ENCODE measurements at places on chromosomes 2 and 18.

- DNase-seq, result no peak
These were observed 35.6 kb downstream of the CYB5A start for GRCh38 chr18:74256190-74256589.

GRCh38 chr18:59763541-59764136 lies 66.4 kb upstream of the CCBE1 start:
- DNase-seq, result no peak

GRCh38 chr2:215068399-215068798 lies 70.0 kb downstream of the ABCA12 start:
- no peak for DNase-seq

DNA sequence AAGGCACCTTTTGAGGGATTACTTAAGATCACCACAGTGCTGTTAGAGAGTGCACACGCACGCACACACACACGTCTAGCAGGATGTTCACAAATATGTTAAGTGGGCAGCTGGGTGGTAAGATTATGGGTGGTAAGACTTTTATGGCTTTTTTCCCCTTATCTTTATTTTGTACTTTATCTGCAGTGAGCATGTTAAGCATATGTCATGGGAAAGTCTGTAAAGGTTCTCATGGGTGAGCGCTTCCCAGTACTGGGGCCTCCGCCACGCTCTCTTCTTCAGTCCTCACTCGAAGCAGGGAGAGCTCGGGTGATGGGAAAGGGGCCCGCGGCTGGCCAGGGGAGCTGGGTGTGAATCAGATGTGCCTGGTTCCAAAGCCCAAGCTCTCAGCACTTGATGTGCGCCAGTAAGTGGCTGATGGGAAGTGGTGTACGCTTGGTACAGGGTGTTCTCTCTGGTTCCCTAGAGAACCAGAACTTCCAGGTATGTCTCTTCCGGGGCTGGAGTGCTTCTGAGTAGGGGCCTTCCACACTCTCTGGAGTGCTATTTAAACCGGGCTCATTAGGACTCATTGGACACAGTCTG lies 83.9 kb upstream of the YWHAQ start:
- no peak for DNase-seq

DNA sequence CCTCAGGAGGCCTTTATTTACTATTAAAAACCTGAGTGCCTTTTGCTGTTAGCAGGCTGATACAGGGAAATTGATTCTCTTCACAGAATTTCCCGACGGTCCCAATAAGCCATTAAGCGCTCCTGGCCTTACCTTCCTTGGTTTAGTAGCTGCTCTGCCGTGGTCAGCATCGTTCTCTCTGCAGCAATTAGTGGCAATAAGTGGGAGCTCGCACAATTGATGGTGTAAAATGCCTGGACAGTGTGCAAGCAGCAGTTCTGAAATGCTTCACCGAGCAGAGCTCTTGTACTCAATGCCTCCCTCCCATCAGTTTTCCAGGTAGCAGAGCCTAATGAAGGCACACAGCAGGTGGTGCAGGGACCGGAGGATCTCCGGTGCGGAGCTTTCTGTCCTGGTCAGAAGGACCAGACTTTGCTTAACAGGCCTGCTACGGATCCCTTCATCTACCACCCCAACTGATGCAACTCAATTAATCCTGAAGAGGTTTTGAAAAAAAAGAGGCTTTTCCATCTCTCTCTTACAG lies 1.1 kb upstream of the LINC00305 start:
- DNase-seq, result no peak

DNA sequence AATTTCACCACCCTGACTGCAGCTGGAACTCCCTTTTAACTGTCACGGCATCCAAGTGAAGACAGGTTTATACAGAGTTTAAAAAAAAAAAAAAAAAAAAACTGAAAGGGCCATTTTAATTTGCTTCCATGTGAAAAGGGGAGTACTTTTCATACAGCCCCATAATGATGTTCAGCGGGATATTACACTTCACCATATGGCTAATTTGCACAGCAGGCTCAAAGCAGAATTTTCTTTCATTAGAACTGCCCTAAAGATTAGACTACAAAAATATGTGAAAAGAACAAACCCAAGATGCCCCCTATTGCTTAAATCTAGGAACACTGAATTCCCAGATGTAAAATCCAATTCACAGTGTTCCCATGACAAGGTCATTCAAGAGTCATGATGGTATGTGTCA lies 301.8 kb downstream of the EXOC6B start:
- DNase-seq, result no peak

- no peak for DNase-seq
These were observed 209.1 kb downstream of the HRH4 start for GRCh38 chr18:24669502-24669901.

DNA sequence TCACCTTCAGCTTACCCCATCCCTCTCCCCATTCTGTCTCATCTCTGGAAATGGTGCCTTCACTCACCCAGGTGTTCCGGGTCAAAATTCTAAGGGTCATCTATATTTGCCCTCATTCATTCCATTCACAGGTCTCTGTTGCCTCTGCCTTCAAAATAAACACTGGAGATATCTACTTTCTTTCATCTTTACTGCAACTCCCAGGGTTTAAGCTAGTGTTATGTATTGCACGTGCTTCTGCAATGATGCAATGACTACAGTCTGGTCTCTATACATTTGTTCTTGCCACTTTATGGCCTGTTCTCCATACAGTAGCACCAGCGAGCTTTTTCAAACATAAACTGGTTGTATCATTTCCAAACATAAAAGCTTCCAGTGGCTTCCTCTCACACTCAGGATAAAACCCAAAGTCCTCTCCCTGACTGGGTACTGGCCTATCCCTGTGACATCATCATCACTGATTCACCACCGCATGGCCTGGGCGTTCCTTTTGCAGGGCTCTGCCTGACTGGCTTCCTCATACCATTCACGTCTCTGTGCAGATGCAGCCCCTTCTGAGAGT lies 14.3 kb downstream of the DSG2 start:
- no peak for DNase-seq

DNA sequence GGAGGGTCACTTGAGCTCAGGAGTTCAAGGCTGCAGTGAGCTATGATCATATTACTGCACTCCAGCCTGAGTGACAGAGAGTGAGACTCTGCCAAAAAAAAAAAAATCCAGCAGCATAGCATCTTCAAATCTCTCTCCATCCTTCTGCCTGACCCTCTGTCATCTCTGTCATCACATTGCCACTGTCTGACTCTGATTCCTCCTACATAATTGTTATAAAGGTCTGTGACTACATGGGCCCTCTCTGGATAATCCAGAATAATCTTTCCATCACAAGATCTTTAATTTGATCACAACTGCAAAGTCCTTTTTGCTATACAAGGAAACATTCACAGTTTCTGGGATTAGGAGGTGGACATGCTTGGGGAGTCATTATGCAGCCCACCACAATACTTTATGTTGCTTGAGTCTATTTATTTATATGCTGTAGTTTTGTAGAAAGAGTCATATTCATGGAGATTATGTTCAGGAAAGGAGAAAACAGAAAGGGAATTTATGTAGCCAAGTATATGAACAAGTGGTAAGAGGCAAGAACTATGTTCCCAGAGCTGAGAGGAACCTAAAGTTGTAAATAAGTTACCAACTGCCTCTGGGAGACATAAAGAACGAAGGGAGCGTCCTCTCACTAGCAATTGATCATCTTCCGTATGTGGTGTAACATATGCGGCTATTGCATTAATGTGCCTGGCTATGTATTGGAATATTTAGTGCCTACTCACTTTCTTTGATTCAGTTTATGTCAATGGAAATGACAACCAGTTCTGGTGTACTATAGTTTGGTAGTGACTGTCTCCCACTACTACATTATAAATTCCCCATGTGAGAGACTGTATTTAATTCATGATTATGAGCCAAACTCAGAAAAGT lies 21.5 kb downstream of the RND3 start:
- no peak for DNase-seq

GRCh38 chr2:40448476-40449079 lies 3.3 kb downstream of the SLC8A1 start:
- peak; percentile 26 for DNase-seq

DNA sequence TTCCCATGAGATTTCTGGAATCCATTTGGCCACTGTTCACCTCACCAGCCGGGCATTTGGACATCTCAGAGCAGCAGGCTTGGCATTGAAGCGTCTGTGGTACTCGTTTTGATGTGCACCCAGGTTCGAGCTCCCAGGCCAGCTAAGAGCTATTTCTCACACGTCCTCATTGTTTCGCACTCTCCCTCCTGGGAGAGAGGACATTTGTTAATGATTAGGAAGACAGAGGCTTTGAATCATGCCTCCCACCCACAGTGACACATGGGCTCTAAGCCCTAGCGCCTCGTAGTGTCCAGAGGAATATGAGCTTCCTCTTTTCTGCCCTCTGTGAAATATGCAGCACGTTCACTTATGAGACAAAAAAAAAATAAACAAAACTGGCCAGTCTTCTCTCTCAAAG lies 361.8 kb downstream of the RND3 start:
- DNase-seq, result peak; percentile 3

DNA sequence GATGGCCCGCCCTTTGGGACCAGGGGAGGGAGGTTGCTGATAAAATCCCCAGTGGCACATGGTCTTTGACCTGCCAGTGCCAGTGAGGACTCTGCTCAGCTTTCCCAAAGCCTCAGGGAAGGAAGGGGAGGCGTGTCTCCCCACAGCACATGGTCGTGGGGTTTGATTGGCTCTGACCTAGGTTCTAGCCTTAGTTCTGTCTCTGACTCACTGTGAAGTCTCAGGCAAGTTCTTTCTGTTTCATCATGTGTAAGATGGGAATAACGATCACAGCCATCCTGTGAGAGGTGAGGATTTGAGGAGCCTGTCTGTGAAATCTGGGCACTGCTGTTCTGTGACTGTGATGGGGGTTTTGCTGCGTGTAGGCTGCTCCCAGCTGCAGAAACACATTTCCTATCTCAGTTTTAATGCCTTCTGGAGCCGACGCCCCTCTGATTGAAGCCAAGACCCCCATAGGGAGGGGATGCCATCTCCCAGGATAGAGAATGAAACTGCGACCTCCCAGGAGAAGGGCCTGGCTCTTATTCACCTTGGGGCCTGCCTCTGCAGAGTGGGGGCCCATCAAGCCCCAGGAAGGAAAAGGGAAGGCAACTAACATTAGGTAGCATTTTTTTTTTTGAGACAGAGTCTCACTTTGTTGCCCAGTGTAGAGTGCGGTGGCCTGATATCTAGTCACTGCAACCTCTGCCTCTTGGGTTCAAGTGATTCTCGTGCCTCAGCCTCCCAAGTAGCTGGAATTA lies 84.0 kb downstream of the DDX1 start:
- DNase-seq, result no peak

- DNase-seq, result no peak
These were observed 104.9 kb downstream of the TTN start for GRCh38 chr2:178702361-178702760.

GRCh38 chr2:197239434-197239833 lies 71.1 kb downstream of the ANKRD44 start:
- DNase-seq, result peak; percentile 49

GRCh38 chr18:10049747-10050146 lies 135.9 kb downstream of the VAPA start:
- DNase-seq, result no peak

- DNase-seq, result no peak
These were observed 75.0 kb downstream of the SOCS6 start for GRCh38 chr18:70363861-70364260.

DNA sequence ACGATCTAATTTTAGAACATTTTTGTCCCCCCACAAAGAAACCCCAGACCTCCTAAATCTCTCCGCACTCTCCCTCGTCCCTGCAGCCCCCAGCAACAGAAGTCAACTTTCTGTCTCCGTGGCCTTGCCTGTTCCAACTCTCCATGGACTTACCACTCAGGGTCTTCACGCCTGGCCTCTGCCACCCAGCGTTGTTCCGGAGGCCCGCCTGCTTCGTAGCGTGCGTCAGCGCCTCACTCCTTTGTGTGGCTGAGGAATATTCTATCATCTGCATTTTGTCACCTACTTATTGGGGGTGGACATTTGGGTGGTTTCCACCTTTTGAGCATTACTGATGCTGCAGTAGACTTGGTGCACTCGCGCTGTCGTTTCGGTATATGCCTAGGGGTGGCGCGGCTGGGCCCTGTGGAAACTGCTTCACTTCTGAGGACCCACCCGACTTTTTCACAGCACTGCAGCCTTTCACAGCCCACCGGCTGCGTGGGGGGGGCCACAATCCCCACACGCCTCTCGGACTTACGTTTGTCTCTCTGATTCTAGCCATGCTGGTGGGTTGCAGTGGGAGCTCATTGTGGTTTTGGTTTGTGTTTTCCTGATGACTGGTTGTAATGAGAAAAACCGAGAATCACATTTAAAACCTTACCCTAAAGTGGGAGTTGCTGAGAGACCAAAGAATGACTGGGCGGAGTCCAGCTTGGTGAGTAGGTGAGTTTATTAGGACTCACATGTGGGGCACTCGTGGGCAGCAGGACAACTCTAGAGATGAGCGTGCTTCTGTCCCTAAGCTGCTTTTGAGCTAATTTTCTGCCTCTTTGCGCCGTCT lies 1.4 kb upstream of the HSBP1L1 start:
- peak; percentile 82 for DNase-seq

DNA sequence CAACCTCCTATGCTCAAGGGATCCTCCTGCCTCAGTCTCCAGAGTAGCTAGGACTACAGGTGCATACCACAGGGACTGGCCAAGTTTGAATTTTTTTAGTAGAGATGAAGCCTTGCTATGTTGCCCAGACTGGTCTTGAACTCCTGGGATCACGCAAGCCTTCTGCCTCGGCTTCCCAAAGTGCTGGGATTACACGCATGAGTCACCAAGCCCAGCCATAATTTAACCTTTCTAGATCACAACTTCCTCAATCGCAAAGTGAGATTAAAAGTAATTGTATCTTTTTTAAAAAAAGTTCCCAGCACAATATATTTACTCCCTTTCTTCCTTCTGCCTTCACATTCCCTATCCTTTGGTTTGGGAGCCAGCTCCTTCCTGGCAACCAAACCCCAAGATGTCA lies 5.8 kb upstream of the PPP1CB start:
- DNase-seq, result no peak

GRCh38 chr2:83990636-83991035 lies 468.4 kb downstream of the SUCLG1 start:
- no peak for DNase-seq
